ENCODE measurements at places on chromosomes 12 and 14. TPM values are rescaled to one million over a fixed set of nuclear protein-coding genes. Genes with fewer than 3 reads are reported as not detected.
A peak's percentile ranks its signal among the peaks of the same experiment; 100 is the strongest.

DNA sequence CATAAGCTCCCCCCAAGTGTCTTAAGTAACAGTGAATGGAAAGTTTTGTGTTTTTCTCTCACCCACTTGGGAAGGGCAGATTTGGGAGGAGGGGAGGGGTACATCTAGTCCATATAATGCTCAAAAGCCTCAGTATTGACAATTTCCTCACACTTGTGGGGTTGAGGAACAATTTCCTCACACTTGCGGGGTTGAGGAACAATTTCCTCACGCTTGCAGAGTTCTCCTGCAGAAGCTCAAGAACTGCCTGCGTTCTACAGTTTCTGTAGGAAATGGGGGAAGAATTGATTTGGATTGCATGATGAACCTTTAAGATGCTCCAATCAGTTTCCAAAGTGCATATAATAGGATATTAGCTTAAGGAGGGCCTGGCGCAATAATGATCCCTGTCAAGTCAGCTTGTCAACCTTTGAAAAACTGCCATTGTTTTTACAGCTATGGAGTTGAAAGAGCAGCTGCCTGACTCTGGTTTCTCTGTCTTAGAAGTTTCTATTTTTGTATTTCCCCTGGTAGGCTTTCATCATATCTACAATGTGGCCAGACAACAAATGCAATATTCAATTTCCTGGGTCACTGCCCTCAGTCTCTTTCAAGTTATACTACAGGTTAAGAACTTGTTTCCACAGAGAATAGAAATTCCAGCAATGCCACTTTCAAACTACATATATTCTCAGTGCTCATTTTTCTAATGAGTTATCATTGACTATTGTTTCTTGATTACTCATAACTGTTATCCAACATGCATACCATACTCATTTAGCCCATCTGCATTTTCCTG lies 66.5 kb downstream of the PLEKHG7 start:
- no peak for DNase-seq

GRCh38 chr12:16474801-16475200 lies 127.4 kb downstream of the MGST1 start:
- DNase-seq = no peak

DNA sequence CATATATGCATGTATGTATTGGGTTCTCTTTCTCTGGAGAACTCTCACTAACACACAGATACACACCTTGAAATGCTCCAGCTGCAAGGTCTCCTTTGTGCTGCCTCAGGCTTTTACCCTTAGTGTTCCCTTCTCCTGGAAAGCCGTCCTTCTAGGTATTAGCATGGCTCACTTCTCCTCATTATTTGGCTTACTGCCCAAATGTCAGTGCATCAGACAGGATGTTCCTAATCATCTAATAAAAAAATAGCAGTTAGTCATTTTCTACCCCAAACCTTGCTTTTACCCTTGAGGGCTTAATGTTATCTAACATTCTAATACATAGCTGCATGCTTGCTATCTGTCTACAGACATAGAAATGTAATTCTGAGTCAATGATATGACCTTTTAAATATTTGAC lies 109.0 kb upstream of the SLC16A7 start:
- no peak for DNase-seq

DNA sequence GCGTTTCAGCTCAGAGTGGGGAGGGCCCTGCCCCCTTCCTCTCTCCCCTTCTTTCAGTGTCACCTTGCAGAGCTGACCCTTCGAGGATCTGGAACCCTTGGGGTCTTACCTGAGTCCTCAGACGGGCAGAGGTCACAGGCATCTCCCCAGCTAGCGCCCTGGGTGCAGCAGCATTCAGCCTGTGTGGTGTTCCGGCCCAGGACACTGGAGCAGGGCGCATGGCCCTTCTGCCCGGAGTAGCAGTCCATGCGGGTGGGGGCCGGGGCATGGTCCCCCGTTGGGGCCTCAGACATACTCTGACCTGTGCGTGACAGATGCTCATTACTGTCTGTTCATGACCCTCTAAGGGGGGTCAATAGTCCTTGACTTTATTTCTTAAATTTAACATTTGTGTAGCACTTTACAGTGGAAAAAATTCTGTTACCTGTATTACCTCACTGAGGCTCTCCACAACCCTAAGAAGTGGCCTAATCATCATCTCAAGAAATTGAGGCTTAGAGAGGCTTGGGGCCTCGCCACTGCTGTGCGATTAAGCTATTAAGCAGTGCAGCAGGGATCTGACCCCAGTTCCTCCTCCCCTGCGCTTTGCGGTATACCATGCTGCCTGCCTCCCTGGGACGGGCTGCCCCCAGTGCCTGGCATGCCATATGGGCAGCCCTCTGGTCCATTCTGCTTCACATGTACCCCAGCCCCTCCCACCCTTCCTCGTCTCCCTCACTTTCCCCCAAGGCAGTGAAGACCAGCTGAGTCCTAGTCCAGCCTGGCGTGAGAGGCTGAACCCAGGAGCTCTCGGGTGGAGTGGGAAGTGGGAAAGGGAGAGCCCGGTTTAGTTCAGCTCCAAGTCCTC lies 11.5 kb downstream of the ISCA2 start:
- no peak for DNase-seq

DNA sequence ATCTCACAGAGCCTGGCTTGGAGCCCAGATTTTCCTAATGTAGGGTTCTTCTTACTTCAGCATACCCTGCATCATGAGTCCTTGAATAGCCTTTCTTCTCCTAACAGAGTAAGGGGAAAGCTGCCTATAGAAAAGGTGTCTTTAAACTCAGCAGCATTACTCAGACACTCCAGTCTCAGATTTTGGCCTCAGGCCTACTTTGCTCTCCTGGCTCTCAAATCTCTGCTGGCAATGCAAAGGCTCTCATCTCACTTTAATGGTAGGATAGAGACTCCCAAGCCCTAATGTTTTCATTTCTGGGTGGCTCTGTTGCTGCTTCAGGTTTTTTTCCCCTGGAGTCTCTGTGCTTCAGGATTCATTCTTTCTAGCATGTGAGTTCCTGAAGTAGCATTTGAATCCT lies 9.1 kb upstream of the NKX2-8 start:
- DNase-seq = no peak

- no peak for DNase-seq
Measured at GRCh38 chr12:66119870-66120241, 10.7 kb downstream of the LLPH start.

DNA sequence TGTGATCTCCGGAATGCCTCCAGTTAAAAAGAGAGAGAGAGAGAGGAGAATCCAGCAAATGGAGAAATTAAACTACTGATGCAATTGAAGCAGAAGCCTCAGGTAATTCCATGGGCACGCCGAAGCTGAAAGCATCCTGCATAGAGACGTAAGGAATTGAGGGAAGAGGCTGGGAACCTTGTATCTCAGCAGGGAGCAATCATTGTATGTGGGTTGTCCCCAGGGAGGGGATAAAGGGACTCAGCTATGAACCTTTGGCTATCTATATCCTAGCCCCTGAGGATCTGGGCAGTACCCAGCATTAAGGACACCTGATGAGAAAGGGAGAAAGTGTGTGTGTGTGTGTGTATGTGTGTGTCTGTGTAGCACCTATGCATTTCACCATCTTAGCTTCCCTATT lies 95.8 kb upstream of the ATXN7L3B start:
- no peak for DNase-seq

GRCh38 chr12:5807514-5808219 lies 137.4 kb downstream of the ANO2 start:
- DNase-seq = no peak

DNA sequence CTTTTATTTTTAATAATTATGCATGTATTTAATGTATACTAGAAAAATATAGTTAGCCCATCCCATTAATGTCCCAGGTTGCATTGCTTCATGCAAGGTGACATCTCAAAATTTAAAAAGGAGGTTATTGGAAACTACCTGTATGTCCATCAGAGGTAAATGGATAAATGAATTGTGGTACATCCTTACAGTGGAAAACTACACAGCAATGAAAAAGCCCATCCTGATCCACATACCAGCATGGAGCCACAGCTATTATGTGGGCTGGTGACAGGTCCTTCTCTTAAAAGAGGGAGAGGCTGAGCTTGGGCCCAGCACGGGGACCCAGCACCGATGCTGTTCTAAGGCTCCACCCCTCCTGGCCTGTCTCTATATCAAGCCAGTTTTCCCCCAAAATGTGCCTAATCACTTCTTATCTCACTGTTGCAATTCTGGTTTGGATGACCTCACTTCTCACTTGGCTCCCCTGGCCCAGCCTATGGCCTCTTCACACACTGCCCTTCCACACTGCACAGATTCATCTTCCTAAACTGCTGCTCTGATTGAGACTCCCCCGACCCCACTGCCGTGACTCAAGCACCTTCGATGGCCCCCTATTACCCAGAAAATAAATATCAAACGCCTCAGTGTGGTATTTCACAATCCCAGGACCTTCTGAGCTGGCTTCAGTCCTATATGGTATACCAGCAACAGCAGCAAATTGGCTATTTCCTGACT lies 97.1 kb upstream of the NCOR2 start:
- DNase-seq = peak; percentile 62

DNA sequence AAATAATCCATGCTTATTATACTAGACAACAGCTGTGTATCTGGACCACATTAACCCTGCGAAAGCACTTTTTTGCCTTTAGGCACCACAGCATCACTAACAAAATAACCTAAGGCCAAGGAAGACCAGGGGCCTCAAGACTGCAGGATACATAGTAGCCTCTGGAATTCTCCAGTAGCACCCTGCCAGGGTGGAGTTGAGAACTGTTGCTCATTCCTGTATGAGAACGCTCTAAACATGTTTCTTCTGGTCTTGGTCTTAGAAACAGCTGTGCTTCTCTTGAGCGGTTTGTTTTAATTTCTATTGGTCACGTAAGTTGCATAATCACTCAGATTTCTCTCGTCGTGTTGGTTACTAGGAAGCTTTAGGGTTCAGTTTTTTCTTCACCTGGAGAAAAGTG lies 7.9 kb downstream of the B4GALNT3 start:
- DNase-seq = no peak

Gene TMEM63C
- total RNA-seq = 0.72 TPM

Gene CIT
- 8.8 TPM for total RNA-seq

Gene PRIMA1
- not detected for total RNA-seq

Gene ETNK1
- 42.1 TPM for total RNA-seq

- no peak for DNase-seq
Measured at GRCh38 chr12:114141921-114142564, 175.9 kb upstream of the RBM19 start.

Gene PPP1R1A
- total RNA-seq = 0.36 TPM

Gene AQP6
- not detected for total RNA-seq

- no peak for DNase-seq
Measured at GRCh38 chr12:69501154-69501895, 31.1 kb downstream of the FRS2 start.

GRCh38 chr12:89707703-89708564 lies 704 bp downstream of the ATP2B1 start:
- DNase-seq = peak; percentile 76

- DNase-seq = no peak
Measured at GRCh38 chr12:75765170-75766059, 254.0 kb upstream of the KRR1 start.

DNA sequence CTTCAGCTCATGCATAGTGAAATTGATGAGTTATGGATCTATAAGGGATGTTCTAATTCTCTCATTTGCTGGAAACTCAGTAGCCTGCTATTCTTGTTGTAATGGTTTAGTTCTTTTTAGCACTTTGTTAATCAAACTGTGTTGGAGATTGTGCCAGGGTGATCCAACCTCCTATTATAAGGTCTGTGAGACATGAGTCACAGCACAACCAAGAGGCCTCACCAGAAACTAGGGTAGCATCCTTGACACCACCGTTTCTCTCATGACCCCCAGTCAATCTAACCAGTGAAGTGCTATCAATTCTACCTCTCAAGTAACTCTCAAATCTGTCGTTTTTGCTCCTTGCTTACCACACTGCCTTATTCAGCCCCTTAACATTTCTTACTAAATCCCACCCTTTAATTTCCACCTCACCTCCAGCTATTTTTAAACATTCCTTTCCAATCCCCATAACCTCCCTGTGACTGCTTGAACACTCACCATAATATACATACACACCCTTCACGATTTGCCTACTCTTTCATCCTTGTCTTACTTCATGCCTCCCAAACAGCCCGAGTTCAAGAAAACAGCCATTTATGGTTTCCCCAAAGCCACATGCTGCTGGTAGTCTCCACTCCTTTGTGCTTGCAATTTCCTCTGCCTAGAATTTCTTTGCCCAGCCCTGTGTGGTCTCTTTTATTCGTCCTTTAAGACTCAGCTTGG lies 53.9 kb upstream of the NUDT4 start:
- DNase-seq = peak; percentile 76

Gene NOVA1
- total RNA-seq = not detected

Gene FAR2
- 10.5 TPM for total RNA-seq

GRCh38 chr12:52046859-52047258 lies 4.4 kb upstream of the NR4A1 start:
- no peak for DNase-seq

GRCh38 chr14:69291891-69292561 lies 32.1 kb downstream of the GALNT16 start:
- no peak for DNase-seq

DNA sequence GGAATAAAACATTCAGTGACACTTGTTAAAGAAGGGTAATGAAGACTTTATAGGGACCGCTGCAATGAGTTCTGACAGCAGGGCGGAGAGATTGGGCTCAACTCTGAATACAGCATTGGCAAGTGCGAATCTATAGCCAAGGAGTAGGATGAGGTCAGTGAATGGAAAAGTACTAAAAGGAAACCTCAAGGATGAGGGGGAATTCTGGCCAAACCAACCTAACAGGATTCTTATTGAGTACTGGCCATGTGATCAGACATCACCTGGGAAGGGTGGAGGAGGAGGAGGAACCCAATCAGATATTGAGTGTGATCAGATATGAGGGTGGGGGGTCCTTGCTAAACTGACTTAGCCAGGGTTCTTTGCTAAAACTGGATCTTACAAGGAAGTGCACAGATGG lies 31.0 kb downstream of the DRAM1 start:
- DNase-seq = no peak
